ENCODE measurements at places on chromosomes 5 and 9.

GRCh38 chr9:133331641-133332380 is 4.2 kb downstream of the SURF6 start:
- no peak for DNase-seq

GRCh38 chr9:20513126-20513913 is 109.0 kb downstream of the MLLT3 start:
- no peak for DNase-seq

DNA sequence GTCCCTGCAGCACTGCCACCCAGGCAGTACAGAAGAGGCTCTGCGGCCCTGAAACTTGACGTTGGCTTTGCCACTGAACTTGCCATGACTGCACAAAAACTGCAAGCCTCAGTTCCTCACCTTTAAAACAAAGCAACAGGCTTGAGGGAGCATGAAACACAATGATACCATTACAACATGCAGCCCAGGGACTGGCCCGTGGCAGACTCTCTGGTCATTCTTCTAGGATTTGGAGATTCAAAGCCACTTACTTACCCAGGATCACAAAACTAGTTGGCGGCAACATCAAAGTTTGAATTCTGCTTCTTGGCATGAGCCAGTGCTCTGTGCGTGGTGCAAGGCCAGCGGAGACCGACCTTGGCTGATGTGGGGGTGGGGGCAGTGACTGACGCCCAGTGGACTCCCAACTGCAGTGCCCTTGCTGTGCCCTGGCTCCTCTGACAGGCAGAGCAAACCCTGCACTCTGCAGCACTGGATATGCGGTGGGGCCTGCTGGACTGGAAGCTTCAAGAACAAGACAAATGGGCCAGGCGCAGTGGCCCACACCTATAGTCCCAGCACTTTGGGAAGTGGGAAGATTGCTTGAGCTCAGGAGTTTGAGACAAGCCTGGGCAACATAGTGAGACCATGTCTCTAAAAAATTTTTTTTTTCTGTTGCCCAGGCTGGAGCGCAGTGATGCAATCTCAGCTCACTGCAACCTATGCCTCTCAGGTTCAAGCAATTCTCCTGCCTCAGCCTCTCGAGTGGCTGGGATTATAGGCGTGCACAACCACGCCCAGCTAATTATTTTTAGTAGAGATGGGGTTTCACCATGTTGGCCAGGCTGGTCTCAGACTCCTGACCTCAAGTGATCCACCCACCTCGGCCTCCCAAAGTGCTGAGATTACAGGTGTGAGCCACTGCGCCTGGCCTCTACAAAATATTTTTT is 18.9 kb downstream of the SQSTM1 start:
- DNase-seq: no peak

DNA sequence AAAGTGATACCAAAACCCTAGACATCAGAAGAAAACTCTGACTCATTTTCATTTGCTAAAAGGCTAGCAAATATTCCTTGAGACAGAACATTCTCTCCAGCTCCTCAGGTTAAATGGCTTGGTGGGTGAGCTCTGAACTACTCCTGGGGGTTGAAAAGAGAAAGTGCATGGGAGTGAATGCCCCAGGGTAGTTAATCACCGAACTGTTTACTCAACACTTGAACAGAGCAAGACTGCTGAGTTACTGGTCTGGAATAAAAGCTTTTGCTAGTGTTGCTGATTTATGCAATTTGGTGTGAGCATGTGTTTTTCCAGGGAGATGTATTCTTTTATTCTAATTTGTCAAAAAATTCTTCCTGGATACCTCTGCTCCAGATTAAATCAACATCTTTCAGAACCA is 88.3 kb upstream of the PRDM9 start:
- no peak for DNase-seq

GRCh38 chr9:113345190-113345589 is 4.2 kb upstream of the BSPRY start:
- no peak for DNase-seq

GRCh38 chr5:155587458-155587857 is 573.9 kb downstream of the KIF4B start:
- no peak for DNase-seq
